ENCODE measurements at places on chromosomes 6 and 20.

DNA sequence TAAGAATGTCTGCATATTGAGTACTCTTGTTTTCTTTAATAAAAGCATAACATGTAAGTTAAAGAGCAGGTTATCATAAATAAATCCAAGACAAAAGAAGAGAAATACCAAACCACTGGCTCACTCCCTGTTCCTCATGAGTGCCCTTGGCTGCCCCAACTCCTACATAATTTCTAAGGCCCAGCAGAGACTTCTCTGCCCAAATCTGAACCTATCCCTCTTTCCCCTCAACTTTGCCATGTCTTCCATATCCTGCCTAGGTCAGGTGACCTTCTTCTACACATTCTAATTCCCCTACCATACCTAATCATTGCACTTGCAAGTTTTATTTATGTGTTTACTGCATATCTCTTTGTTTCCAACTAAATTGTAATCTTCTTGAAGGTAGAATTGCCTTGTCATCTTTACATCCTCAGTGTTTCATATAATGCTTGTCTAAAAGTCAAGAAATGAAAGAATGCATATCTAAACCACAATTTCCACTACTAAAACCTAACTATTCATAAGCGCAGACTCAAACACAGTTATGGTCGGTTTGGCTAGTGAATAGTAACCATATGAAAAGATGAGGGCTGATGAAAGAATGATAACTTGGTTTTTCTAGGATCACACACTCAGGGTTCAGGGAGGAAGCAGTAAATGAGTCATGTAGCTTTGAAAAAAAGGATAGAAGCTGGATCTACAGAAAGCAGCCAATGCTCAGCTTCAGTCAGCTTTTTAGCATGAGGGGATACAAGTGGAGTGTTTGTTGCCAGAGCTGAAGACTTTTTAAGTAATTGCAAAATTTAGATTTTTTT lies 53.3 kb upstream of the EYA4 start:
- no peak for DNase-seq

GRCh38 chr20:50587291-50587961 lies 77.2 kb downstream of the PTPN1 start:
- DNase-seq, result no peak

DNA sequence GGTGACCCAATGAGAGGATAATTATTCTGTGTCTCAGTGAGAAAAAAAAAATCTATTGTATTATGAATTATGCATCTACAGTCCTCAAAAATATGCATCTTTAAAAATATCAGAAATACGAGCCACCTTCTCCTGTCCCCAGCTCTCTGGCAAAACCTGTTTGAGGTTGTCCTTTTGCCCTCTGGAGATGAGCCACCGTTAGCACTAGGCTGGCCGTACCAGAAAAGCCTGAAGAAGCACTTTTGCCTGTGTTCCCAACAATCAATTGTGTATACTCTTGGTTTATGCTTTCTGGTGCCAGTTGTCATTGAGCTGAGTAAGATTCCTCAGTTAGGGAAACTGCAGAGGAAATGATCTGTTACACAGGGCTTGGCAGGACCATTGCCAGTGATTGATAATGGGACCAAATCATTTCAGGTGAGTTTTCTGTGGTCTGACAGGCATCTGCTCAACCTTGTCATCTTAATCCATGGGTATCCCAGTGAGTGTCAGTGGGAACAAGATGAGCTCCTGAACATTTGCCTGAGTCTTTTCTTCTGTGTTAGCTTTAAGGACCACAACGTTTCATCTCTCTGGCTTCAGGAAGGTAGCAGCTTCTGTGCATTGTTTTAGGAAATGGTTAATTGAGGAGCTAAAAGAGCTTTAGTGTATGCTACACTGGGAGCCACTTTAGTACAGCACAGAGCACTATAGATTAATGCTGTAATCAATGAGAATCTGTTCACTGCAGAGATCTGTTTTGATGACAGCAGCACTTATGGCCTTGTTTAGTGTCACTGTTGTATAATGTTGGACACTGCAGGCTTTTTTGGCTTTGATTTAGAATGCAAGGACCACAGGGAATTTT lies 330.1 kb downstream of the RIMS1 start:
- DNase-seq, result no peak

- DNase-seq, result no peak
Measured at GRCh38 chr6:85580878-85581267, 12.8 kb downstream of the SNX14 start.

DNA sequence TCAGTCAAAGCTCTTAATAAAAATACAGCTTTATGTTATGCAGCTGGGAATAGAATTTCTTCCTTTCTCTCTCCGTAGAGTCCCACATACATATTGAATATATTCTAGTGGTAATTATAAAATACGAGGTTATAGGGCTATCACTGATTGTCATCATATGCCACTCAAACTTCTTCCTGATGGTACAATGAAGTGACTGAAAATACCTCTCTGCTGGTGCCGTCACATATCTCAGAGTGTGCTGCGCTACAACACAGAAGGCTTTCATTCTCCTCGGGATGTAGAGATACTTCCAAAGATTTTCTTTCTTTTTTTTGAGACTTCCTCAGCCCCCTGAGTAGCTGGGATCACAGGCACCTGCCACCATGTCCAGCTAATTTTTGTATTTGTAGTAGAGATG lies 249.9 kb downstream of the BTBD9 start:
- no peak for DNase-seq

DNA sequence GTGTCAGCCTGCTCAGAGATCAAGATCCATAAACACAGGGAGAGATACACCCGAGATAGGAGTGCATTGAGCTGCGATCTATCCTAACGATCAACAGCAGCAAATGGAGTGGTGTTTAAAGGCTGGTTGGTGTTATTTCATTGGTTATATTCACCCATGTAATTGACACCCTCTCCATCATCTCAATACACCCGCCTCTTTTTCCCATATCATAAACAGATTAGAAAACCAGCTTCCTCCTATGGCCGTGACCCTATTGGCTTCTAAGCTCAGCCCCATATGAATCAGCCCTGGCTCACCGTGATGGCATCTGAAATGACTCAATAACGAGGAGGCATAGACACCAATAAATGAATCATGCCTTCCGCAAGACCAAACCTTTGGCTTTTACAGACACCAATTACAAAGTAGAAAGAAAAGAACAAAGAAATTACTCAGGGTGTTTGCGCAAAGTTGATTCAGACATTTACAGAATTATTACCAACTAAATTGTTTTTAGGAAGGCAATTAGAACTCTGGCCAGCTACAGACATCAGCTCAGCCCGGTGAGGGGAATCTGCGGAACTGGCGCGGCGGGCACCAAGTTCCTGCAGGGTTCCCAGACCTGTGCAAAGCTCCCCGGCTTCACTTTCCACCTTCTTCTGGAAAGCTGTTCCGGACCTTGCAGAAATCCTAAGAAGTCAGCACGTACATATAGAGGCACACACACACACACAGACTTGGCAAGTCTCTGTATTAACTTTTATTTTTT lies 11.5 kb downstream of the PMEPA1 start:
- DNase-seq, result peak; percentile 28

GRCh38 chr6:5670811-5671561 lies 335.7 kb downstream of the NRN1 start:
- no peak for DNase-seq

- no peak for DNase-seq
Measured at GRCh38 chr6:16670617-16671051, 90.6 kb downstream of the ATXN1 start.

DNA sequence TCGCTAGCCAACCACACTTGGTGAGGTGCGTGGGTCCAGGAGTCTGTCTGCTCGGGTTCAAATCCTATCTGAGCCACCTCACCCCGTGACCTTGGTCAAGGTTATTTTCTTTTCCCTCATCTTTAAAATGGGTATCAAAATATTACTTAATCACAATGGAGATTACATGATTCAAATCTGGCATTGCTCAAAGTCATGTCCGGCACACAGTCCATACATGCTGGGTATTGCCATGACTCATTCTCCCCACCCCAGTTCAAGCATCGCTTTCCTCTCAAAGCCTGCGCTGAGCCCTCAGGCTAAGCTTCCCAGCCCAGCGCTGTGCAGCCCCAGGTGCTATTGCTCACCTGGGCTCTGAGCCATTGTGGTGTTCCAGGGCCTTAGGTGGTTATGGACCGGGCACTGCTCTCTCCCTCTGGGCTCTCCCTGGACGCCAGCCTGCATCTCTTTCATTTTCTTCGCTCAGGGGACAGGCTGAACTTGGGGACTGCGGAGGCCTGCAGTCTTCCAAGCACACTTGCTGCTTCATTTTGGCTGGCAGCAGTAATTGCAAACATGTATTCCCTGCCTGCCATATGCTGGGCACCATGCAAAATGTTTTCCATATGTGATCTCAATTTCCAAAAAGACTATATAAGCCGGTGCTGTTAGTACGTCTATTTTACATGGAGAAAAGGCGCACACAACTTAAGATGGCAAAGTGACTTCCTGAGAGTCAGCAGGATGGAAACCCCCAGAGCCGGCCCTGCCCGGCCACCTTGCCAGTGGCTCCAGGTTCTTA lies 27.3 kb downstream of the WRNIP1 start:
- no peak for DNase-seq

DNA sequence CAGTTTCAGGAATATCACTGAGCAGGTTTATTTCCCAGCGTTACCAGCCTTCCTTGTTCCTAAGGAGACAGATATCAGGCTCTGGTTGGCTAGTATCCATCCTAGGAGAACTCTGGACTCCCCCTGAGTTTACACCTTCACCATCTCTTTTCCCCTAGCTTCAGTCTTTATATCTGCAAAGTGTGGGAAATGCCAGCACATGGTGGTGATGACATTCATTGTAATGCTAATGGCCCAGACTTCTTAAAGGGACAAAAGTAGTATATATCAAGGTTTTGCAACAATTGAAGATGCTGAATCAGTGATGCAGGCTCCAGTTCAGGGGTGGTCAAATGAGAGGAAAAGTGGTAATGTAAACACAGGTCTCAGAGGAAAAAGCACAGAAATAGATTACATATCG lies 224.3 kb upstream of the SYNDIG1 start:
- no peak for DNase-seq

GRCh38 chr6:107822176-107823046 lies 1.7 kb downstream of the SCML4 start:
- DNase-seq, result no peak

- DNase-seq, result no peak
Measured at GRCh38 chr6:2810092-2810671, 31.5 kb downstream of the SERPINB1 start.

DNA sequence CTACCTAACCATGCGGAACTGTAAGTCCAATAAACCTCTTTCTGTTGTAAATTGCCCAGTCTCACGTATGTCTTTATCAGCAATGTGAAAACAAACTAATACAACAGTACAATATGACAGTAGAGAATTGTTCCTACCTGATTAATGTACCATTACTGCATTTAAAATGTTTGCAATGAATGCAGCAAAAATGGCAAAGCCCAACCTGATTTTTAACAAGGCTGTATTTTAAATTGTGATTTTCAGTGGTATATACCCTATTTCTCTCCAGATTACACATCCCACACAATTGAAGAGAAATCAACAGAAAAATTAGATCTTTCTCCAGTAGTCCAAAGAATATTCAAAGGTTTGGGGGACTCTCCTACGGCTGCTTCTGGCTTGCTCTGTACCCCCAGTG lies 3.3 kb upstream of the PCSK2 start:
- DNase-seq, result no peak

Data from activated CD4-positive, CD25-positive, alpha-beta regulatory T cell (primary cell).